Activated CD8-positive, alpha-beta T cell treated with anti-CD3 and anti-CD28 coated beads, Interleukin-2, amount 10 ng/mL, durations not matched to agents 7 days and 5 days (primary cell): ENCODE measurements at places on chromosomes 3 and 15.

GRCh38 chr15:92901072-92901761 lies 1.1 kb downstream of the CHD2 start:
- DNase-seq, result no peak

GRCh38 chr15:64582202-64582601 lies 121.8 kb downstream of the ZNF609 start:
- no peak for DNase-seq

DNA sequence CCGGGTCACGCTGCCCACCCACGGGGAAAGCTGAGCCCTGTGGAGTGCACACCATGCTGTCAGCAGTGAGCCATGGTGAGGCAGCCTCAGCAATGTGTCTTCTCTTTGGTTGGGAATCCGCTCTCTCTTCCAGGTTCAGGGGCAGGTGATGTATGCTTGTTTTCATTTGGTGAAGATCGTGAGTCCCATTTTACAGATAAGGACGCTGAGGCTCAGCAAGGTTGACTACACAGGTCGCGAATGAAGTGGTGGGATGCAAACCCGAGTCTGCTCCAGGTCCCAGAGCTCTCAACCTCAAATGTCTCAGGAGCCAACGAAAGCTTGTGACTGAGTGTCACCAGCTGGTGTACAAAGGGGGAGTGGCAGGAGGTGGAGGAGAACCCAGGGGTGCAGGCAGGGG lies 74.3 kb downstream of the RPN1 start:
- no peak for DNase-seq

DNA sequence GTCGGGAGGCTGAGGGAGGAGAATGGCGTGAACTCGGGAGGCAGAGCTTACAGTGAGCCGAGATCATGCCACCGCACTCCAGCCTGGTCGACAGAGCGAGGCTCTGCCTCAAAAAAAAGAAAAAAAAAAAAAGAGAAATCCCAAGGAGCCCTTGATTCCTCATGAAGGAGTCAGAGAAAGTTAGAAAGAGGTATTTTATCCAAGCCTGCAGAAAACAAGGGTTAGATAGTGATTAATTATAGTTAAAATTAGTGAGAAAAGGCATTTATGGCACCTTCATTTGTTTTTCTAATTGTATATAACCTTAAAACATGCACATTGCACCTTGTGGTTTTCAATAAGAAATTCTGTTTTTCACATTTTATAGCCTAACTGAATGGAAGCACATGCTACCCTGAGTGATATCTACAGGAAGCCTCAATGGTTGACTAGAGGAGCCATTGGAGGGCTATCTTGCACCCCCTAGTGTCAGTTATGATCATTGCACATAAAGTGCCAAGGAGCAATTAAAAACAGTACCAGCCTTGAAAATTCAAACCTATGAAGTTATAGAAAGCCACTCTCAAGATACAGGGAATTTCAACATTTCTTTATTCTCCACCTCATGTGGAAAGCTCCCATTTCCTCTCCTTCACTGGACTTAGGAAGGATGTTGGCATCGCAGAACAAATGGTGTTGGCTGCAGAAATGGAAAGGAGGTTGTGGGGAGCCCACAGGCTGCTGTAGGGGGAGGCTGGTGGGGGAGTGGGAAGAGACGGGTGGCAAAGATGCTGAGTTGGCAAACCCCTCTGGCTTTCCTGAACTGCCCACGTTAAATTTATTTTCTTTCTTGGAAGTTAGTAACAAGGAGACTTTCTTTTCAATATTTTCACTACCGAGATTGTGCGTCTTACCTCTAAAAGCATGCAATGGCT lies 48.5 kb downstream of the ITGA11 start:
- DNase-seq, result peak; percentile 70

DNA sequence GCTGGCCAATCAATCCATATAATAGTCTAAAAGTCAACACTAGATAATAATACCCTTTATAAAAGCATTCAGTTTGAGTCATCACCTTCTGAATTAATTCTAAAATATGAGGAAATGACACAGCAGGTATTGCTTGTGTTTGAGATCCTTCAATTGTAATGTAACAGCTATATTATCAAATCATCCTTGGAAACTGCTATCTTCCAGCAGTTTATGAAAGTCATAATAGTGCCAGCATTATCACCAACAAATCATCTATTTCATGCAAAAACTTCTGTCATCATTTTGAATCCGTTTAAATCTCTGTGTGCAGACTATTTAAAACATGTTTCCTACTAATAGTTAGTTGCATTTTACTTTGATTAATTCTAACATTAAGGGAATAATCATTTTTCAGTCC lies 468.7 kb downstream of the CADM2 start:
- no peak for DNase-seq

DNA sequence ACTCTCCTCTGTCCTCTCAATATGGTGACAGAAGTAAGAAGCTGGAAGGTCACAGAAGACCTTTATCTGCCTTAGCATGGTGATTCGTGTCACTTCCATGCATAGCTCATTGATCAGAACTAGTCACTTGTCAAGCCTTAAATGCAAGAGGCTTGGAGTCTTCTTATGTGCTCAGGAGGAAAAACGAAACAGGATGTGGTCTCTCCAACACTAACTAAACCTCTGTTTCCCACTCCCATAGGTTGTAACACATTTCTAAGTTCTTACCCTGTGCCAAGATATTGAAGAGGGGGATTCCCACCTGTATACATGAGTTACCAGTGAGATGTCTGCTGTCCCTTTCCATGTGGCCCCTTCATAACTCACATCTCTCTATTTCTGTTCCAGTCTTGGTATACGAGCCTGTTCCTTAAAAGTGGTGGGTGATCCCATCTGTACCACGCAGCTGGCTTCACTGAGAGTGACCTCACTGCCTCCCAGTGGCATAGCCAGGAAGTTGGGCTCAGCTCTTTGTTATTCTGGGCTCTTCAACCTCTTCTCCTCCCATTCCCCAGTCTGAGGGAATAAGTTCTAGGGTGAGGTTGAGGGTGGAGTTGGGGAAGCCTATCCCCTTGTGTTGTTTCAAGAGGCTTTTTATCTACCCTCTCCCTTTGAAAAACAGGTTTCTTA lies 203.2 kb upstream of the PPP2R3A start:
- no peak for DNase-seq

DNA sequence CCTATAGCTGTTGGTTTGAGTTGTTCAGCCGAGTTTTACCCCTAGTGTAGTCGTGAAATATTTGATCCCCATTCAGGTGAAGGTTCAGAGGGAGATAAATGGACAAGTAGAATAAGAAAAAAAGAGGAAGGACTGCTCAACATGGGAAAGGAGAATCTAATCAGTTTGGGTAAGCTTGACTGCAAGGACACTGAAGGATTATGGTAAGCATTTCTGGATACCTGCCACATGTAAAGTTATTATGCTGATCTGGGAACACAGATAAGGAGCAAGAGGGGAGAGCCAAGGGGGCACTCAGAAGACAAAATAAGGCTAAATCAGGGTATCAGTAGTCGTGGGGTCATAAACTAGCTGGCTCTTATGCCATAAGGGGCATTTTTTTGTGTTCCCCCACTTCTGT lies 49.9 kb downstream of the TFG start:
- no peak for DNase-seq

GRCh38 chr15:78946493-78946892 lies 1.6 kb upstream of the CTSH start:
- DNase-seq, result no peak
